ENCODE measurements at places on chromosomes 2 and 18.

- no peak for DNase-seq
These were observed 75.1 kb downstream of the POLE4 start for GRCh38 chr2:75033516-75033915.

GRCh38 chr2:215918901-215919599 lies 94.3 kb downstream of the MREG start:
- DNase-seq: no peak

GRCh38 chr2:11330457-11331142 lies 13.8 kb downstream of the ROCK2 start:
- no peak for DNase-seq

DNA sequence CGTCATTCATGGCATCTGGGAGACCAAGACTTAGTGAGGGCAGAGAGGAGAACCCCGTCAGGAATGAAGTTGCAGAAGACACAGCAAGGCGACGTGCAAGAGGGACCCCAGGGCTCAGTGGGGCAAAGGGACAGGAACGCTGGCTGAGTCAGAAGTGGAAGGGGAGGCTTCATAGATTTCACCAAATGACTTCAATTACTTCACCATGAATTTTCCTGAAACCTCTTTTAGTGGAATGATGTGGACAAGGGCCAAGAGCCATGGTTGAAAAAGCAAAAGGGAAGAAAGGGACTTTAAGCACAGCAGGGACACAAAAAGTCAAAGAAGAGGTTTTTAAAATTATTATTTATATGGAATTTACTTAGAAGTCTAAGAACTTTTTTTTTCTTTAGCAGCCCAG lies 141.6 kb upstream of the PID1 start:
- DNase-seq: no peak

DNA sequence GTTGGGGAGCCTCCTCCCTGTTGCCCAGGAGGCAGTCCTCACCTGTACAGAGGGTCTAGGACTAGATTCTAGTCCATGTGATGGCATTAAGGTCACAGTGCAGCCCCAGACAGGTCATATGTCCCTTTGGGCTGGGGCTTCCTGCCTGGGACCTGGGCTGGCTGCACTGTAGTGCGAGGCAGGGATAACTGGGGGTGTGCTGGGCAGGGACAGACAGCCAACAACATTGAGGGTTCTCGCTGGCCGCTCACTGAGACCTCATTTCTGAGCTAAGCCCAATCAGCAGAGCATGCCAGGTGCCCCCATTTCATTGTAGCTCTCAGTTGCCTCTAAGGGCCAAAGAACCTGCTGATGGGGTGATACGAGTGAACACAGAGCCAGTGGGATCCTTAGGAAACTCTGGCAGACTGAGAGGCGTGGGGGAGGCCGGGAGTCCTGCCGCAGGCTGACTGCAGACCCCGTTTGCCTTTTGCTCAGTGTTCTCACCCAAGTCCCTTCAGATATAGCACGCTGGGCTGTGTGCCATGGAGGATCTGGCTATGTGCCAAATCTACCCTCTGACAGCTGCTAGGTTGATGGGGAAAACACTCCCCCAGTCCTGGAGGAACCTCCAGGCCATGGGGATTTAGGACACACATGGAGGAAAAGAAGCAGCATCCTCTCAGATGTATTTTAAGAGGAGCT lies 51.9 kb downstream of the DYSF start:
- no peak for DNase-seq

DNA sequence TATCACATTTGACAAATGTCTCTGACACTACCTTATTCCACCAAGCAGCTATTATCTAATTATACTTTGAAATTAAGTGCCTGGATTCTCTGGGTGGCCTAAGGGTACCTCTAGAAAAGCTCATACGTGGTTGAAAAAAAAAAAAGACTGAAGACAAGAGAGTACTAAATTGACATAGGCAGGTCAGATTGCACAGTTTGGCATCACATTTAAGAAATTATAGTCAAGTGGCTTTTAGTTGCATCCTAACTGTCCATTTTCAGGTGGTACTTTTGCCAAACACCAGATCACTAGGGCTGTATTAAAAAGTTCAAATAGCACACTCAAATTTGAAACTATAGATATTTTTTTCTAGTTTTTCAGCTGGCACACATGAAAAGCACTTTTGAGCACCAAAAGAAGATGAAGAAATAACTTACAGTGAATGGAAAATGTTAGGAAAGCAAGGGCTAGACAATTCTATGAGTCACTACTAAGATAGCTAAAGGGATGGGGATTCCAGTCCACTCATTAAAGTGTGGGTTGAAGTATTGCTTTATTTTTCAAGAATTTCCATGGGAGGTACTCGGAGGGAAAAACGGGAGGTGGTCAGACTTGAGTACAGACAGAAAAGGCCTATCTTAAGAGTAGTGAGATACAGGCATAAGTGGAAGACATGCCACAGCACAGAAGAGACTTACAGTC lies 106.5 kb upstream of the COL5A2 start:
- DNase-seq: no peak

DNA sequence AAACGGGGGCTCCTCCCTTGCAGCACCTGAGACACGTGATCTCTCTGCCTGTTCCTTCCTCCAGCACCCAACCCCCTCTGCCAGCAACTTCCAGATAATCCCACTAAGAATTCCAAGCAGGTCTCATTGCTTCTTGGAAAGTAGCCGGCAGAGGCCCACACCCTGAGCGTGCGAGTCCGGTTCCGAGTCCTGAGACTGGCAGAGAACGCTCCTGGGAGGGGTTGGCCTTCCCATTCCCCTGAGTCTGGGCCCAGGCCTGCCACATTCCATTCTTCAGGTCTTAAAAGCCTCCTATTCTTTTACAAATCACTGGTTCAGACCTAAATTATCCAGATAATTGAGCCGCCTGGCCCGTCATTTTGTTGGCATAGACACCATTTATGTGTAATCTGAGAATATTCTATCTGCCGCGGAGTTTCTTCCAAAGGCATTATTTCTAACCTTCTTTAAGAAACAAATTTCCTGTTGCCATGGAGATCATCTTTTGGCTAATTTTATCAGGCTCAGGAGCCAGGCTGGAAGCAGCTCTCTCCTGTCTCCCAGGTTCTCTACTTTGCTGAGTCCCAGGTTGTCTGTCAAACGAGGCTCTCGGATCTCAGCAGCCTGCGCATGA lies 165.4 kb downstream of the MYCN start:
- DNase-seq: no peak

- no peak for DNase-seq
These were observed 215.9 kb downstream of the TMEM247 start for GRCh38 chr2:46695283-46695682.

GRCh38 chr18:24869285-24869684 lies 408.8 kb downstream of the HRH4 start:
- DNase-seq: no peak

- no peak for DNase-seq
These were observed 1249.0 kb upstream of the FAM98A start for GRCh38 chr2:34848132-34848531.

GRCh38 chr2:28617502-28618184 lies 121.8 kb downstream of the PLB1 start:
- DNase-seq: no peak

DNA sequence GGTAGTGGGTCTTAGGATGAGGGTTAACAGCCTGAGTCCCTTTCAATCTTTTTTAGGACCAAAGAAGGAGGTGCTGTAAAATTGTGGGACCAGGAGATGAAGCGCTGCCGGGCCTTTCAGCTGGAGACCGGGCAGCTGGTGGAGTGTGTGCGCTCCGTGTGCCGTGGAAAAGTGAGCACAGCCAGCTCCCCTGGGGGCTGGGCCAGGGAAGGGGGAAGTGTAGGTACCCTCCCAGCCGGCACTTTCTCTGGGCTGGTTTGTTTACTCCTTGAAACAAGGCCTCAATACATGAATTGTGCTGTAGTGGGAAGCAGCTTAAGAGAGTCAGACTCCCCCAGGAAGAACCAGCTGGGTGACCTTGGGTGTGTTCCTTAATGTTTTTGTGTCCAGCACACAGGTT lies 90.1 kb downstream of the RTN4 start:
- DNase-seq: no peak

DNA sequence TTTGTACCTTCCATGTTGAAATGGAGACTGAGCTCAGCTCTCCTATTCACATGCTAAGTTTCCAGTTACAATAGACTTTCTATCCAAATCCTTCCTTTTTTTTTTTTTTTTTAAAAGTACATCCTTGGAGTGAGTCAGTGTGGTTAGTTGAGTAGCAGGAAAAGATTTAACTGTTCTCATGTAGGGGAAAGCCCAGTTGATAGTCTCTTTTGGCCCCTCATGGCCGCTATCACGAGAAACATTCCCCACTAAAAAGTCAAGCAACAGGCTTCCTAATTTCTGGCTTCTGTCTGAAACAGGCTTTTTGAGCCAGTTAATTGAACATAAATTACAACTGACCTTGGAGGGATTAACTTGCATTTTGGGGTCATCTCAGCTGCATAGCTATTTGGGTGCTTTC lies 161.3 kb downstream of the MEIS1 start:
- DNase-seq: no peak

DNA sequence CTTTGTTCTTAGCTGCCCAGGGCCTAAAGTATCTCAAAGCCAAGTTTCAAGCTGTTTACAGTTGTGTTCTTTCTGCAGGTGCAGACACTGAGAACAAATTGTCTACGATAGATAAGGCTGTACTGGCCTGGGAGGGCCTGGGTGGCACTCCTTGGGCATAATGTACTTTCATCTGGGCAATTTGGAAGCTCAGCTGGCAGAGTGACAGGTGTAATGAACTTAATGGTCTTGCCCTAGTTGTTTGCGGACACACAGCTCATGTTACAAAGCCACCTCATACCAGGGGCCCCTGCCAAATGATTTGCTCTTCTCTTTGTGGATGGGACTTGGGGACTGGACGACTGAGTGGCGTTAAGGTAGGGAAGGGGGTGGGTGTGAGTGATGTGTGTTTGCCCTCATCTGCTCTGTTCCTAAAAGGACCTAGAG lies 4.3 kb downstream of the LDLRAD4 start:
- DNase-seq: no peak

GRCh38 chr2:197827618-197828017 lies 23.2 kb downstream of the PLCL1 start:
- DNase-seq: no peak

DNA sequence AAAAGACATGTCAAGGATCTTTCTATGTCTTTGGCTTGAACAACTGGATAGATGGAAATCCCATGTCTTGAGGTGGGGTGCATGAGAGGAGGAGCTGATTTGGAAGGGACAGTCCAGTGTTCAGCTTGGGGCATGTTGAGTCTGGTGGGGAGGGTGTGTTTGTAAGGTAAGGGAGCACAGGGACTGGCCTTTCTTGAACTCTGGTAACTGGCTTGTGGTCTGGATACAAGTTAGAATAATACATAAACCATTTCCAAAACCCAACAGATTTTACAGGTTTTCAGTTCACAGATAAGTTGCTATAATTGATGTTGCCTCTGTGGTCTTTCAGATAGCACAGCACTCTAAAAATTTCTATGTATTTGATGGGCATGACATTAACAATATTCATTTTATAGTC lies 24.2 kb downstream of the RHBDD1 start:
- no peak for DNase-seq

DNA sequence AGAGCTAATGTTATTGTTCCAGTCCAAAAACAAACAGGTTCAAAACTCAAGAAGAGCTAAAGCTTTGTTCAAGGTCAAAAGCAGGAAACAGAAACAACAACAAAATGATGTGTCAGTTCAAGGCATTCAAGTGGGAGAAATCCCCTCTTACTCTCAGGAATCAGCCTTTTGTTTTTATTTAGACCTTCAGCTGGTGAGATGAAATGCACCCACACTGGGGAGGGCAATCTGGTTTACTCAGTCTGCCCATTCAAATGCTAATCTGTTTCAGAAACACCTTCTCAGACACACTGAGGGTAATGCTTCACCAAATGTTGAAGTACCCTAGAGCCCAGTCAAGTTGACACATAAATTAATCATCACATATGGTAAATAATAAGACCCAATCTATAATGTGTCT lies 150.6 kb downstream of the TMX3 start:
- DNase-seq: no peak

DNA sequence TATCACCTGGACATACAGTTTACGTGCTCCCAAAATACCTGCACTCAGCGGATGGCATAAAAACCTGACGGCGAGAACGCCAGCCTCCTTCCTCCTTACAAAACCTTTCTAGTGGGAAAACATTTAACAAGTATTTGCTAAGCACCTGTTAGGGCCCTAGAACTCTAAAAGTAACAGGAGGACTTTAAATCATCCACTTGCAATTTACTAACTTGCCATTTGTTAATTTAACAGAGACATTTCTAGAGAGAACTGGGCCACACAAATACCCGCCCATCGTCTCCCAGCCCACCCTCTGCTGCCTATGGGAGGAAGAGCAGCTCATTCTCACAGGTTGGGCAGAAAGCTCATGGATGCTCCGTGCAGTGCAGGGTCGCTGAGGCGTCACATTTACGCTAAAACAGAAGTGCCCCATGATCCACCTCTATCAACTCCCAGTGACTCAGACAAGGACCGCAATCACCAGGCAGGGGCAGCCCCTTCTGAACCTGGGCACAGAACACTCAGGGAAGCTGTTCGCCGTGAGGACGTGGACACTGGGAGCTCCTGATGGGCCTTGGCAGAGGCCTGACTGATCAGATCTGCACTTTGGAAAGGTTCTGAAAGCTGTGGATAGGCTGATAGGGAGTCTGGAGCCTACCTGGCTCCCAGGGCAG lies 106.9 kb downstream of the HDAC4 start:
- DNase-seq: no peak

GRCh38 chr18:501406-501714 lies 859 bp upstream of the COLEC12 start:
- no peak for DNase-seq

- DNase-seq: no peak
These were observed 65.4 kb downstream of the RIF1 start for GRCh38 chr2:151475071-151475470.

DNA sequence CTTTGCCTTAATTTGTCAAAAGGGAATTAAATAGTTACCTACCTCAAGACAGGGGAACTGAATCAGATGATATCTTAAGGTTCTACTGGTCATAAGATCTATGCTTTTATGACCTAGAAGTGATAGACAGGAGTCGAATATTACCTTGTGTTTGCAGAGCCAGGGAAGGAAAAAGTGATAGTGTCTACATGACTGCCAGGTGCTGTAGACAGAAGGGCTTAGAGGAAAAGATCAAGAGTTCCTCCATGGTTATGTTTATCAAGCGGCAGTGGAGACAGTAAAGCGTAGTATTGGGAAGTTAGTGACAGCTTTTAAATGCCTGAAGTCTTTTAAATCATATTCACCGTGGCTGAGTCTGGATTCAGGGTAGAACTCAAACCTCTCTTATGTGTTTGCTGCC lies 11.9 kb downstream of the CRIM1 start:
- no peak for DNase-seq

- DNase-seq: no peak
These were observed 230.6 kb upstream of the ID2 start for GRCh38 chr2:8451273-8451672.

GRCh38 chr2:2933426-2933825 lies 444.2 kb downstream of the EIPR1 start:
- no peak for DNase-seq

GRCh38 chr2:71498261-71498701 lies 44.9 kb downstream of the DYSF start:
- DNase-seq: no peak

- DNase-seq: no peak
These were observed 1406.6 kb upstream of the ACVR2A start for GRCh38 chr2:146438246-146438645.
